WTC11 (cell line): ENCODE measurements at places on chromosomes 7 and 10. TPM values are rescaled to one million over a fixed set of nuclear protein-coding genes. Genes with fewer than 3 reads are reported as not detected.

DNA sequence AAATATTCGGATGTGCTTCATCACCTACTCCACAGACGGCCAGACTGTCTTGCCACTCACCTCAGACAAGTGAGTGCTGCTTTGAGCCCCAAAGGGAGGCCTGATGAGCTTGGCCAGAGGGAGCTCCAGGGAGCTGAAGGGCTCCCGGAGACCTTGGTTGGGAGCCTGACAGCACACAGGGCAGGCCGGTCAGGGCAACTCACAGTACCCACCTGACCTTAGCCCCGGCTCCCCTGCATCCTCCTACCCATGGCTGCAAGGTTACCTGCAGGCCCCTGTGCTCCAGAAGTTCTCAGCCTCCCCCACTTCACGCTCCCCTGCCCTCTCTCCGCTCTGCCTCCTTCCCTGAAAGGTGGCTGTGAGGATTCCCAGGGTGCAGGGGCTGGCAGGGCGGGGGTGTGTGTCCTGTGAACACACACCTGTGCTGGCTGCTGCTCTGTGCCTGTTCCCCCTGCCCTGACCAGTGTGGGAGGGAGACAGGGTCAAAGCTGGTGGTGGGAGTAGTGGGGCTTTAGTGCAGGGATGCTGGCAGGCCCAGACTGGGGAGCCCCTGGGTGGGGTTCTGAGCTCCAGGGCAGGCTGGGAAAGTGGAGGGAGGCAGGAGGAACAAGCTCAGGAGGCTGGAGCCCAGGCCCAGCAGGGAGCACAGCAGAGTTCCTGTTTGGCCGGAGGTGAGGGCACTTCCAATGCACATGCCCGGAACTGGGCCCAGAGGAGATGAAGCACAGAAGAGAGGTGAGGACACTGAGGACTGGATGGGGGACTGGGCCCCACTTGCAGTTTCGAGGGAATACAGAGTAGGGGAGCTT lies 7.2 kb downstream of the ANTXRL start:
- no peak for DNase-seq
- no peak overlapping the region for H3K27ac ChIP-seq
- H3K27me3 ChIP-seq: peaks cover 3% of the 10 kb centered on the region; the same call in 1 of the 2 replicates
- H3K4me1 ChIP-seq: peaks cover 26% of the 10 kb centered on the region
- H3K36me3 ChIP-seq: no peaks in the 10 kb centered on the region

GRCh38 chr10:75405598-75406461 lies 4.3 kb upstream of the ZNF503 start:
- H3K36me3 ChIP-seq: no peaks in the 10 kb centered on the region; the same call in 1 of the 2 replicates
- no peak for DNase-seq
- peaks cover 46% of the 10 kb centered on the region for H3K4me1 ChIP-seq
- no peak overlapping the region for H3K27ac ChIP-seq
- H3K4me3 ChIP-seq: peak overlapping the region; percentile 75
- H3K27me3 ChIP-seq: peaks cover 96% of the 10 kb centered on the region

The NHLRC2 gene
- 37.9 to 40.7 TPM (median 38.4 TPM) in 3 replicates for total RNA-seq

DNA sequence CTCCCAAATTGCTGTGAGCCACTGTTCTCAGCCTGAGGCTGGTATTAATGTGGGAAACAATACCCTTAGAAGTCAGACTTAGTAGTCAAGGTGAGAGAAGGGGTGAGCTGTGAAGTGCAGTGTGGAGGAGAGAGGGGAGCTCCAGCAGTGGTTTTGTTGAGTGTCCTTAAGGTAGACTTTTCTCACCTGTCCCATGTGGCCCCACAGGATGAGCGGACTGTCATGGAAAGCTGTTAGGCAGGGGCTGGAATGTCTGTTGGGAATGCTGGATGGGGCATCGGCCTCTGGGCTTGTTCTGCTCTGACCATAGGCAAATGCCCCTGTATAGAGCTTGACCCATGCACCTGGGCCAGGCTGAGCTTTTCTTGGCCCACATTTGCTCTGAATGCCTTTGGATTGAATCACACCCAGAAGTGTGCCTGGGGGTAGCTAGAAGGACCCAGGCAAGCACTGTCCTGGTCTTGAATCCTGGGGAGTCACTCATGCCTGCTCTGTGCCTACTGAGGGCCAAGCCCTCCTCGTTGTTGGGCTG lies 36.3 kb upstream of the SH2D4B start:
- no peak for DNase-seq
- H3K27ac ChIP-seq: no peak overlapping the region; the same call in 1 of the 2 replicates
- H3K4me3 ChIP-seq: no peak overlapping the region
- H3K36me3 ChIP-seq: peaks cover 4% of the 10 kb centered on the region; the same call in 1 of the 2 replicates
- H3K4me1 ChIP-seq: peaks cover 75% of the 10 kb centered on the region

- no peak overlapping the region for H3K4me3 ChIP-seq
- H3K27me3 ChIP-seq: no peaks in the 10 kb centered on the region
- H3K4me1 ChIP-seq: peaks cover 23% of the 10 kb centered on the region
- no peak for DNase-seq
- no peaks in the 10 kb centered on the region for H3K36me3 ChIP-seq
Observed at GRCh38 chr7:18320971-18321567, 174.5 kb upstream of the HDAC9 start.

DNA sequence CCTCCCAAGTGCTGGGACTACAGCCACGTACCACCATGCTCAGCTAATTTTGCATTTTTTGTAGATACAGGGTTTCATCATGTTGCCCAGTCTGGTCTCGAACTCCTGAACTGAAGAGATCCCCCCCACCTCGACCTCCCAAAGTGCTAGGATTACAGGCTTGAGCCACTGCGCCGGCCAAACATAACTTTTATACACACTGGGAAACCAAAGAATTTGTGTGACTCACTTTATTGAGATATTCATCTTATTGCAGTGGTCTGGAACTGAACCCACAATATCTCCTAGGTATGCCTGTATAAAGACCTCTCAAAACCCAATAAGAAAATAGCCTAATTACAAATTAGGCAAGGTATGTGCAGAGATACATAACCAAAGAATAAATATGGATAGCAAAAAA lies 182.6 kb upstream of the FEZF1 start:
- 0 out of 2 replicates have a peak, but pooled peaks cover 2% of the 10 kb centered on the region for H3K4me1 ChIP-seq
- DNase-seq: no peak
- H3K36me3 ChIP-seq: no peaks in the 10 kb centered on the region
- no peak overlapping the region for H3K27ac ChIP-seq

DNA sequence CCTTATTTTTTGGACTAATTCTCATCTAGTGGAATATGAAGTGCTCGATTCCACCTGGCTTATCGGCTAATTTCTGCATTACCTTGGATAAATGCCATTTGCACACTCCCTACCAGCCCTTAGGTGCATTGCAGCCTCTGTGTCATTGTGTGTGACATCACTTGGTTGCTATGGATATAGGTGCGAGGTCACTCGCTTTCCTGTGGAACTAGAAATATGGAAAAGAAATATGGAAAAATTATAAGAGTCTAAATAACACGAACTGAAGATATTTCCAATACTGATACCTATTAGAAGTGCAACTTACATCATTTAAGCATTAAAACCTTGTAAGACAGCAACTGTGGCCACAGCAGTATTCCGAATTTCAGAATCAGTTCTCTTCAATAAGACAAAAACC lies 2.0 kb downstream of the YWHAG start:
- no peaks in the 10 kb centered on the region for H3K27me3 ChIP-seq
- H3K36me3 ChIP-seq: peaks cover 54% of the 10 kb centered on the region
- peak overlapping the region; percentile 96 for H3K4me3 ChIP-seq
- DNase-seq: no peak

DNA sequence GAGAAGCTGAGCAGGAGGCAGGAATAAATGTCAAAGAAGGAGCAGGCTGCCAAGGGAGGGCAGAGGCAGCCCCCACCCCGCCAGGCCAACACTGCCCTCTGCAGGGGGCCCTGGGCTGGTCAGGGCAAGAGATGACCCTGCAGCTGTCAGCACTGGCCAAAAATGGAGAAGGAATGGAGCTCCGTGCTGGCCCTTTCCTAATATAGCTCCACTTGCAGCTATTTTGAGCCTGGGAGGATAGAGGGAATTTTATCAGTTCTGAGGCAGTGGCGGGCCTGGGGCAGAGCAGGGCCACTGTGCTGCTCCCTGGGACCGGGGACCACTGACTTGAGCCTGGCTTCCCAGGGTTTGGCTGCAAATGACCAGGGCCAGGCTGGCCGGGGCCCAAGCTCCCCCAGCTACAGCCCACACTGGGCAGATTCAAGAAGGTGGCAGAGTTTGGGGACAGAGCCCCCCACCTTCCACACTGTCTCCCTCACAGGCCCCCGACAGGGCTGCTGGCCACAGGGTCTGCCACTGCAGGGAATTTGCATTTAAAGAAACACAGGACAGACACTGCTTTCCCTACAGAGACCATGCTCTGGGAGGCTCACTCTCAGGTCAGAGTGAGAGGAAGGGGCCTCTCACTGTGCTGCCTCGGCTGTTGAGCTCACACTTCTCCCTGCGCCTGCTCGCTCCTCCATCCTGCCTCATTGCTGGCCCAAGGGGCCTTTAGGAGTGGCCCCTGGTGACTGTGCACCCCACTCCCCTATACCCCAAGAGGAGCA lies 16.2 kb downstream of the LDB3 start:
- peaks cover 33% of the 10 kb centered on the region for H3K4me1 ChIP-seq
- H3K36me3 ChIP-seq: no peaks in the 10 kb centered on the region
- H3K27me3 ChIP-seq: no peaks in the 10 kb centered on the region
- DNase-seq: peak; percentile 59

DNA sequence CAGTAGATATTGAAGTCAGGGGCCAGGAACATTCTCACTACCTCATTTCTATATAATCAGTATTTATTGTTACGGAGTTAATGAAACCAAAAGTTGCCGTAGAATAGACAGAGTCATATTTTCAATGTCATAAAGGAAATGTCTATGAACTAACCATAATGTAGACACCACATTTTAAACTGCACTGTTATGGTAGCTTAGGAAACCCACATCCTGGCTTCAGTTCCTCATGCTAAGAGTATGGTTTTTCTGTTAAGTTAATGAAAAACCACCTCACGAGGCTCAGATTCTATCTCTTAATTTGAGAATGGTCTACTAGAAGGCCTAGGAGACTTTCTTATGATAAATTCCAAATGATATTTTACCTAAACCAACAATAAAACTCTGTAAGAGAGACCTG lies 166.5 kb downstream of the TMEM26 start:
- no peaks in the 10 kb centered on the region for H3K36me3 ChIP-seq
- H3K4me3 ChIP-seq: no peak overlapping the region
- no peak overlapping the region for H3K27ac ChIP-seq
- no peak for DNase-seq
- peaks cover 8% of the 10 kb centered on the region for H3K4me1 ChIP-seq
- H3K27me3 ChIP-seq: no peaks in the 10 kb centered on the region

DNA sequence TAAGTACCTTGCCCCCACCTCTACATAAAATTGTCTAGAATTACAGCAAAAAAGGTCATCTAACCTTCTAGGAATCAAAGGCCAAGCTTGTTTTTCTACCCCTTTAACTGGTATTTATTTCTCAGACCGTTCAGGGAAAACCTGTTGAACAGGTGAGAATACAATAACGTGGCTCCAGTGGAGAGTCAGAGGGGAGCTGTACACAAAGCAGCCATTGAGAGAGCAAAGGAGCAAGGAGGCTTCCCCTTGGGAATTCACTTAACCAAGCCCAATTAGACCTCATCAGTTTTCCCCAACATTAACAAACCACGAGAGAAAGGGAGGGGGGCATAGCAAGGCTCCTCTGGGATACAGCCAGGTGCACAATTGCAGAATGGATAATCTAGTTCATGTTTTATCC lies 101.9 kb downstream of the ELMO1 start:
- H3K36me3 ChIP-seq: no peaks in the 10 kb centered on the region
- no peak overlapping the region for H3K27ac ChIP-seq
- H3K27me3 ChIP-seq: no peaks in the 10 kb centered on the region
- peaks cover 23% of the 10 kb centered on the region for H3K4me1 ChIP-seq

- no peak overlapping the region for H3K4me3 ChIP-seq
- peaks cover 21% of the 10 kb centered on the region for H3K36me3 ChIP-seq
- no peak for DNase-seq
- peak overlapping the region; percentile 71; the same call in 1 of the 2 replicates for H3K27ac ChIP-seq
- peaks cover 33% of the 10 kb centered on the region for H3K4me1 ChIP-seq
- H3K27me3 ChIP-seq: no peaks in the 10 kb centered on the region
Observed at GRCh38 chr7:137992550-137993394, 9.1 kb downstream of the CREB3L2 start.

DNA sequence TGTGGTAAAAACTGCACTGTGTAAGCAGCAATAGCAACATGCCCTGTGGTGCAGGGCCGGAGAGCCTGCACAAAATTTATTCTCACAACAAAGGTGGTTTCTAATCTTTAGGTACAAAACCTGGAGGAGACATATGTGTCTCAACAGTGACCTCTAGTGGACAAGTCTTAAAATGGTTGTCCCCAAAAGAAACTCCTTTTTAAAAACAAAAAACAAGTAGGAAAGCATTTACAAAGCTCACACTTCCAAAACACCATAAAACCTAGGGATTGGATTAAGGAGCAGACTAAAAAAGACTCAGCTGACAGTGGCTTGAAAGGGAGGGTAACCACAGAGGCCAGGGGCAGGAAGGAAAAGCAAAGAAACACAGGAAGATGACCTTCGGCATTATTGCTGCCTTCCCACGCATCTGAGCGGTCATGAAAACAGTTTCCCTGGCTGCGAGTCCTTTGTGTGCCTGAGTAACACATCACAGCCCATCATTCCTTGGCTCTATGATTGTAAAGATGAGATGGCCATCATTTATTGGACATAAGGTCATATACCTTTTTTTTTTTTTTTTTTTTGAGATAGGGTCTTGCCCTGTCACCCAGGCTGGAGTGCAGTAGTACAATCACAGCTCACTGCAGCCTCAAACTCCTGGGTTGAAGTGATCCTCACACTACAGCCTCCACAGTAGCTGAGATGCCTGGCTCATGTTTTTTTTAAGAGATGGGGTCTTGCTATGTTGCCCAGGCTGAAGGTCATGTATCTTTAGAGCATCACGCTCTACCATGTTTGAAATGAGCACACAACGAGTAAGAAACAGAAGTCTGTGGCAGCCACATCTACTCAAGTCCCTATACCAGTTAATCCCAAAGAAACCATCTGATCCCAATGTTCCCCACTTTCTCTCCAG lies 39.5 kb downstream of the RSU1 start:
- peaks cover 29% of the 10 kb centered on the region for H3K4me1 ChIP-seq
- no peaks in the 10 kb centered on the region for H3K36me3 ChIP-seq

The POLR2J3 gene
- total RNA-seq: 21.2 to 26.5 TPM (median 24.7 TPM) in 3 replicates

- H3K27me3 ChIP-seq: peaks cover 29% of the 10 kb centered on the region
- peaks cover 11% of the 10 kb centered on the region for H3K4me1 ChIP-seq
Observed at GRCh38 chr7:128116740-128117139, 85.5 kb upstream of the LRRC4 start.

The EPO gene
- 0.63 to 0.76 TPM (median 0.66 TPM) in 3 replicates for total RNA-seq

The RPEL1 gene
- 0.09 TPM in 1 of 3 replicates, not detected in the others for total RNA-seq

- H3K4me3 ChIP-seq: no peak overlapping the region
- H3K27ac ChIP-seq: no peak overlapping the region
- DNase-seq: no peak
- peaks cover 7% of the 10 kb centered on the region; the same call in 1 of the 2 replicates for H3K4me1 ChIP-seq
- no peaks in the 10 kb centered on the region for H3K27me3 ChIP-seq
Observed at GRCh38 chr7:42617071-42617765, 294.7 kb downstream of the C7orf25 start.

The HOXA4 gene
- total RNA-seq: not detected in 3 replicates

DNA sequence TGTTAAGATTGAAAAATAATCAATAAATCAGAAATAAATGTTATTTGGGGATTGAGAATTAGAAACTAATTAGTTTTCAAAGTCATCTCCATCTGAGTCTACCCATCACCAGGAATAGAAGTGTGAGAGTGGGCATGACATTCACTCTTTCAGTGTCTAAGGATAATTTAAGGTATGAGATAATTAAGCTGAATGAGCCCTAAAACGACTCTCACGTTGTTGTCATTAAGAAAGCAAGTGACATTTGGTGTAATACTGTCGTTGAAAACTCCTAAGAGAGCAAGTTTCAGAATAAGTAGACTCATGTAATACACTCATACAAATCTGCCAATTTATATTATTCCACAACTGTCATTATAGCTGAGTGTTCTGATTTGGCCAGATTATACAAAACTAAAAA lies 7.1 kb downstream of the AGMO start:
- no peaks in the 10 kb centered on the region; the same call in 1 of the 2 replicates for H3K27me3 ChIP-seq
- peaks cover 14% of the 10 kb centered on the region for H3K4me1 ChIP-seq
- DNase-seq: no peak
